ENCODE measurements at places on chromosomes 7 and 10. TPM values are rescaled to one million over a fixed set of nuclear protein-coding genes. Genes with fewer than 3 reads are reported as not detected.

Gene CRTAC1
- total RNA-seq: 0.25 TPM

Gene PDE1C
- total RNA-seq: 0.47 TPM

Gene CACNA2D1
- 1.4 TPM for total RNA-seq

Gene NANOS1
- total RNA-seq: 1.1 TPM

Gene IDI2
- not detected for total RNA-seq

Gene ARMC3
- not detected for total RNA-seq

Gene ANKRD22
- 0.42 TPM for total RNA-seq

Gene LOXL4
- total RNA-seq: 18.5 TPM

Gene EVX1
- not detected for total RNA-seq

Gene ACTL6B
- total RNA-seq: not detected

Gene CPED1
- 8.5 TPM for total RNA-seq

Gene HOXA10
- 0.70 TPM for total RNA-seq

Gene SPDYE3
- total RNA-seq: not detected

Gene VSTM4
- 3.0 TPM for total RNA-seq

Gene CPN1
- 95.7 TPM for total RNA-seq

Gene SLC26A5
- 0.09 TPM for total RNA-seq

Gene CAMK2B
- total RNA-seq: 2.2 TPM

Gene PTN
- 0.50 TPM for total RNA-seq

Gene NPTX2
- total RNA-seq: 1.5 TPM

Gene SPDYE16
- total RNA-seq: 0.28 TPM

Gene TMEM209
- total RNA-seq: 9.0 TPM

Gene OR2A7
- 1.6 TPM for total RNA-seq

Gene DMBT1
- total RNA-seq: not detected

Gene GCK
- 0.09 TPM for total RNA-seq

Gene ODAD2
- 0.17 TPM for total RNA-seq

Gene CALCR
- total RNA-seq: 0.19 TPM

Gene SH2D4B
- not detected for total RNA-seq

Gene SEC31B
- 1.3 TPM for total RNA-seq

Gene CFAP58
- total RNA-seq: 0.08 TPM

Gene HOXA7
- 0.05 TPM for total RNA-seq

Gene CYP3A7
- 2,448 TPM for total RNA-seq

Gene FXYD4
- total RNA-seq: not detected

Gene XRCC2
- total RNA-seq: 6.2 TPM

Gene CYP2C9
- 1,353 TPM for total RNA-seq

Gene CDK14
- 9.5 TPM for total RNA-seq

Gene RGS10
- 1.8 TPM for total RNA-seq

Gene EMX2
- not detected for total RNA-seq

Gene KIF5B
- total RNA-seq: 27.6 TPM

Gene POLR2J2
- 5.5 TPM for total RNA-seq

Gene CHCHD1
- 13.7 TPM for total RNA-seq

Gene SERPINE1
- total RNA-seq: 10.2 TPM

Gene KAZALD1
- 1.2 TPM for total RNA-seq

Gene PRKG1
- total RNA-seq: 5.1 TPM

Gene SH2B2
- 1.0 TPM for total RNA-seq

Gene FAM25A
- total RNA-seq: not detected

Gene ZNF804B
- not detected for total RNA-seq

Gene GFRA1
- total RNA-seq: 14.2 TPM

Gene PDIA4
- total RNA-seq: 201 TPM

Gene C7orf33
- not detected for total RNA-seq

Gene SLC13A4
- total RNA-seq: 0.14 TPM

Gene PLXDC2
- 5.1 TPM for total RNA-seq

Gene ABCA13
- total RNA-seq: 1.0 TPM
